ENCODE measurements at places on chromosomes 4 and X.
A peak's percentile ranks its signal among the peaks of the same experiment; 100 is the strongest.

DNA sequence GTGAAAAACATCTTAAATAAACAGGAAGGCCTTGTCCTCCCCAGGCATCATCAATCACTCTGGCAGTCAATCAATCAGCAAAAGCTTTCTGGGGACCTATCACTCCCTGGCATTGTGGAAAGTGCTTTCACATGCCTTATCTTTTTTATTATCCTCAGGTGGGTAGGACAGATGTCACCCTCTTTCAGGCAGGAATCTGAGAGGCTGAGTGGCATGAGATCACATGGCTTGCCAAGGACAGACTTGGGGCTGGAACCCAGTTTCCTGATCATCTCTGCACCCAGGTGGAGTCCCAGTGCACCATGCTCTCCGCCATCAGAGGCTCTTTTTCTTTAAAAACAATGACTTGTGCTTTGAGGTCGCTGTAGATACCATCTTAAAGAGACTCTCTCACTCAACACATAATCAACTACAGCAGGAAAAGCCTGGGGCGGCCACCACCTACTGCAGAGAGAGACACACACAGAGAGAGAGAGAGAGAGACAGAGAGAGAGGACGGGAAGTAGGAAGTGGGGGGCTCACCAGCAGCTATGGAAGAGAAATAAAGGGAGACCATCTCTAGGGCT lies 282.7 kb downstream of the PTTG2 start:
- no peak for DNase-seq

GRCh38 chr4:137283737-137284136 lies 248.6 kb downstream of the PCDH18 start:
- DNase-seq: no peak

DNA sequence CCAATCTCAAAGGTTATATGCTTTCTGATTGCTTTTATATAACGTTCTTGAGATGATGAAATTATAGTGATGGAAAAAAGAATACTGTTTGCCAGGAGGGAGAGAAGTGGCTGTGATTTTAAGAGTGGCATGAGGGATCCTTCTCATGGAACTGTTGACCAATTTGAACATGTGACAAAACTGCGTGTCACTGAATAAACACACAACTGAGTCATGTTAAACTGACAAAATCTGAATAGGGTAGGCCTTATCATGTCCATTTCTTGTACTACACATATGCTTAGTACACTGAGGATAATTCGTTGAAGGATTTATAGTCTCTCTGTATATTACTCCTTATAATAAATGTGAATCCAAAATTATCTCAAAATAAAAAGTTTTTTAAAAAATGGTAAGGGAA lies 22.2 kb upstream of the HSPA4L start:
- DNase-seq: no peak

DNA sequence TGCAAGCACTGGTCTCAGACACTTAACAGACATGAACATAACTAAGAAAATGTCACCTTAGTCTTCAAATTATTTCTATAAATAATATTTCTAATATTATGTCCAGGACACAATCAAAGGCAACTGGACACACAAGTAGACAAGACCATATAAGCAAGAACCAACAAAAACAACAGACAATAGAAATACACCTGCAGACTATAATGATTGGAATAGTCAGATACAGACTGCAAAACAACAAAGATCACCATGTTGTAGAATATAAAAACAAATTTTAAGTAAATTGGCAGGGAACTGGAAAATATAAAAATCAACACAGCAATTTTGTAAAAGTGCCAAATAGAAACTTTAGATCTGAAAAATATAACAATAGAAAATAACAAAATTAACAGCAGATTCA lies 220.7 kb downstream of the CLCN4 start:
- no peak for DNase-seq

DNA sequence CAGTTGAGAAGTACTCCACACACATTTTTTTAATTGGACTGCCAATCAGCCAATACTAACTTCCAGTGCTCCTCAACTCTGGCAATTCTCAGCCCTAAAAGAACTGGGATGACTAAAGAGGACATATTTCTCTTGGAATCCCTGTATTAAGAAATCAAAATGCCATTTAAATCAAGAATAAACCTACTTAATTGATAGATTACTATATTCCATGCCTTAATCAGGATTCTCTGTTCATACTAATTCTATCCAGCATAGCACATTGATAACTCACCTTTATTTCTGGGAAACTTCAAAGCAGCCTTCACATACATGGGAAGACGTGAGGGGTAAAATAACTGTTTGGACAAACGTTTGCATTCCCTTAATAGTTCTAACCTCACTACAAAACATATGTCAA lies 93.0 kb upstream of the DKK2 start:
- no peak for DNase-seq

- no peak for DNase-seq
These were observed 858 bp downstream of the DMP1 start for GRCh38 chr4:87650938-87651337.

DNA sequence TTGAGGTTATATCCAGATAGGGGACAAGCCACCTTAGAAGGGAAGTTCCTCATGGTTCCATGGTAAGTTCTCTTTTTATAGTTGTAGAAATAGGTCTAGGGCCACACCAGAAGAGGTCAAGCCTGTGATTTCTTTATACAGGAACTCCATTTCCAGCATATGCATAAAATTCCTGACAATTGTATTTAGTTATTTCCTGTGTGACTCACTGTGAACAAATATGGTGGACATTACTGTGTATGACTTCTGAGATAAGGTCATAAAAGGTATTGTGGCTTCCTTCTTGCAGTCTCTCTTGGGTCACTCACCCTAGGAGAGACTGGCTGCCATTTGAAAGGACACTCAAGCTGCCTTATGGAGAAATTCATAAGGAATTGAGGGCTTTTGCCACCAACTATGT lies 2.2 kb upstream of the C4orf36 start:
- DNase-seq: no peak

DNA sequence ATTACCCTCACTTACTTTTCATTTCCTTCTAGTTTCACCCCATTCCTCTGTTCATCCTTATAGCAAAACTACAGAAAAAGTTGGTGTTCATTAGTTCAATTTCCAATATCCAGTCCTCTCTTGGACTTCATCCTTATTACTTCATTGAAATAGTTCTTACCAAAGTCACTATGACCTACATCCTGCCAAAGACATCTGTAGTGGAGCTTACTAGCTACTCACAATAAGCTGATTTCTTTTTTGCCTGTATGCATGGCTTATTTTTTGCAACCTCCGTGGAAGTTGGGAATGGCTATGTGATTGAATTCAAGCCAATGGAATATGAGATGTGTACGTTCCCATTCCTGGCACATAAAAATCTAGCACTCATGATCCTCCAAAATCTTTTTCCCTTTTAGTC lies 4.6 kb upstream of the CDKL2 start:
- DNase-seq: no peak

DNA sequence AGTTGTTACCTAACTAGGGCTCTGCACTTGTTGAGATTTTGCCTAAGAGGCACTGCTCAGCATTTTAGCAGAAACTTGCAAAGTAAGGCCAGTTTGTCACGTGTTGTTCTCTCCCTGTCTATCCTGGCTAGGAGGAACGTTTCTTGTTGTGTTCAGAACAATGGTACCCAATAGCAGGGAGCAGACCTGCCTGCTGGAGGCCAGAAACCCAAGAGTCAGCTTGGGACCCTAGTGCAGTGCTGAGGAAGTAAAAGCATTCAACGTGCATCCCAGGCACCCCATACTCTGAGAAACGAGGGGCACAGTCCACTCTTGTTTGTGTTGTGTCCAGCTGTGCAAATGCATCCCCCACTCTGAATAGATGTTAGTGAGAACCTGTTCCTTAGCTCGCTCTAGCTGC lies 42.4 kb downstream of the SOD3 start:
- no peak for DNase-seq

DNA sequence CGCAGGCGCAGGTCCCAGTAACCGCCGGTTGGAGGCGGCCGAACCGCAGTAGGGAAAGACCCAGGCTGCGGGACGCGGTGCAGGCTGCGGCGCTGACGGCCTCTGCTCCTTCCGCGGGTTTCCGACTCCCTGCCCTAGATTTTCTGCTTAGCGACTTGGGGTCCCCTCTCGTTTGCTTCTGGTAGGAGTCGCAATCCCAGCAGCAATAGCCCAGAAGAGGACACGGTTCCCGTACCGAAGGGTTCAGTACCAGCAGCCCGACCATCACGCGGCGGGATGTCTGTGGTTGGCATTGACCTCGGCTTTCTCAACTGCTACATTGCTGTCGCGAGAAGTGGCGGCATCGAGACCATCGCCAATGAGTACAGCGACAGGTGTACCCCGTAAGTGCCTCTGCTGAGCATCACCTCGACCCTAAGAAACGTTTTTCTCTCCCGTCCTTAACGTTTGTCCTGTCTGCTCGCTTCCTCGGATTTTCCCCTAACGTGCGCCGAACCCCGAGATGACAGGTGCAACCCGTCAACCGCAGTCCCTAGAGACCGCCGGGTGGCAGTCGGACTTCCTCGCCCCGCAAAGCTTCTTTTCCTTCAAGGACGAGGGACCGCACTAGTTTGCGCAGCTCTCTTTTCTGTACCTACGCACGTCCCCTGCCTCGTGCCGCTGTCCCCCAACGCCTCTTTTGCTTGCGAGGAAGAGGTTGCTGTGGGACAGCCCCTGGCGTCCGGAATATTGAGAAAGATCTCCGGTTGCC lies at the start of gene HSPA4L:
HSPA4L (plus strand) TSS at position 48 of the 751 bp plus-strand sequence; CDS start at position 277, 229 bp downstream.
- peak; percentile 17 for DNase-seq

- DNase-seq: peak; percentile 80
These were observed 2.1 kb downstream of the GAB3 start for GRCh38 chrX:154748712-154749339.

DNA sequence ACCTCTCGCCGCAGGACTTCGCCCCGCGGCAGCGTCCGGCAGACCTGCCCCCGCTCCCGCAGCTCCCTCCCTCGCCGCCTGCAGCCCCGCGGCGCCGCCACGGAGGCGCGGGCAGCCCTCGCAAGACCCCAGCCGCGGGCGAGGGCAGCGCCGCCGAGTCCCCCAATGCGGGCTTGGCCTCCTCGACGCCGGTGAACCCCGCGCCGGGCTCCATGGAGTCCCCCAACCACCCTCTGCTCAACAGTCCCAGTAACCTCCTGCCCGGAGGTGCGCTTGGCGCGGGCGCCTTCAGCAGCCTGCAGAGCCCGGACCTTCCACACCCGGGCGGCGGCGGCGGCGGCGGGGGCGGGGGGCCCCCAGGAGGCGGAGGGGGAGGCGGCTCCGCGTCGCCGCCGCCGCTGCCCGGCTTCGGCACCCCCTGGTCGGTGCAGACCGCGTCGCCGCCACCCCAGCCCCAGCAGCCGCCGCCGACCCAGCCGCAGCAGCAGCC lies 1.2 kb downstream of the CPEB2 start:
- DNase-seq: peak; percentile 47

GRCh38 chr4:118839221-118839927 lies 3.4 kb upstream of the SEC24D start:
- no peak for DNase-seq

DNA sequence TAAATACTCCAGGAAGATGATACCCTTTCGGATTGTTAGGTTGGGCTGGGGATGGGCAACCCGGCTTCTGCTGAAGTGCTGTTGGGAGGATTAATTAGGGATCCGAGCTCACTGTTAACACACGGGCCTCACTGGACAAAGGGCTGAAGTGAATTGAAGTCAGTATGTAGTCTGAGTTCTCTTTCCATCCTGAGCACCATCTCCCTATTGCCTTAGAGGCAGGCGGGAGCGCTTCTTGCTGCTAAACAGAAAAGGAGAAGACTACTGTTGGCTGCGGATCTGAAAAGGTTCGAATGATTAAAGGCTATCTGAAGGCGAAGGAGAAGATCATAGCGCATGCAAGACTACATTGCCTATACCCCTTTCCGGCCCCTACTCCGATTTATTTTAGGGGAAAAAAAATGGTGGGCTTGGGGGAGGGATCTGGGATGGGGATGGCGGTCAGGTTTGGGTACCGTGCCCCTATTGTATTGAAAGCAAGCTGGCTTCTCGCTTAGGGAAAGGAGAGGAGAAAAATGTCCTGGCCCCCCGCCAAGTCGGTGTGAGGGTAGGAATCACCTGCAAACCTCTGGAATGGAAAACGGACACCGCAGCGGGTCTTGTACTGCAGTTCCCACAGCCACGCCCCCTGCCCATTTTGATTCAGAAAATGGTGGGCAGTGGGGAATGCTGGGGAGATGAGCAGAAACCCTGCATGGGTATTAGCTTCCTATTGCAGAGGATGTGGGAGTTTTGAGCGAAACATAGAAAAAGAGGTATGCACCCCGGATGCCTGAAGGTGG lies 22.3 kb downstream of the MORF4L2 start:
- DNase-seq: no peak

GRCh38 chr4:84632092-84632491 lies 49.2 kb downstream of the CDS1 start:
- no peak for DNase-seq

GRCh38 chr4:139641218-139641617 lies 24.4 kb upstream of the MGST2 start:
- DNase-seq: no peak

GRCh38 chr4:147367891-147368290 lies 113.0 kb upstream of the EDNRA start:
- no peak for DNase-seq

DNA sequence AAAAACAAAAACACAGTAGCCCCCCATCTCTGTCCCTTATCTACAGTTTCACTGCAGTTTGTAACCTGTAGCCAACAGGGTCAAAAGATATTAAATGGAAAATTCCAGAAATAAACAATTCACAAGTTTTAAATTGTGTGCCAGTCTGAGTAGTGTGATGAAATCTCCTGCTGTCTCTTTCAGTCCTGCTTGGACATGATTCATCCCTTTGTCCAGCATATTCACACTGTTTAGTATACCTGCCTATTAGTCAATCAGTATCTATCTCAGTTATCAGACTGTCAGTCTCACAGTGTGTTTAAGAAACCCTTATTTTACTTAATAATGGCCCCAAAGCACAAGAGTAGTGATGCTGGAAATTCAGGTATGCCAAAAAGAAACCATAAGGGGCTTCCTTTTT lies 21.9 kb downstream of the CNOT6L start:
- no peak for DNase-seq

GRCh38 chr4:152306541-152306940 lies 229.4 kb downstream of the FBXW7 start:
- no peak for DNase-seq

- no peak for DNase-seq
These were observed 65.8 kb upstream of the SLC4A4 start for GRCh38 chr4:71272976-71273375.

DNA sequence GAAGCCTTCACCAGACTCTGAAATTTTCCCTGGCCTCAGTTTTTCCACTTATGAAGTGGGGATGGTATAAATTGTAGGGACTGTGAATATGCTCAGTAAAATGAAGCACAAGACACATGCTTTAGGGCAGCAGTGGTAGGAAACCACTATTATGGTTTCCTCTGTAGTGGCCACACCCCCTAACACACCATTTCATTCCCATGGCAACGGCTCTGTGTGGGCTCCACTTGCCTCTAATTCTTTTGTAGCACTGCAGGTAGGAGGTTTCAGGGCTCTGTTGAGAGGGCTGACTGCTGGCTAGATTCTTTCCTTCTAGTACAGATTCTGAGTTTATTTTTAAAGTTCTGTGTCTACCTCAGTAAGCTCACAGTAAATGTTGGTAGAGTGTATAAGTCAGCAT lies 3.5 kb upstream of the VMA21 start:
- DNase-seq: peak; percentile 82

DNA sequence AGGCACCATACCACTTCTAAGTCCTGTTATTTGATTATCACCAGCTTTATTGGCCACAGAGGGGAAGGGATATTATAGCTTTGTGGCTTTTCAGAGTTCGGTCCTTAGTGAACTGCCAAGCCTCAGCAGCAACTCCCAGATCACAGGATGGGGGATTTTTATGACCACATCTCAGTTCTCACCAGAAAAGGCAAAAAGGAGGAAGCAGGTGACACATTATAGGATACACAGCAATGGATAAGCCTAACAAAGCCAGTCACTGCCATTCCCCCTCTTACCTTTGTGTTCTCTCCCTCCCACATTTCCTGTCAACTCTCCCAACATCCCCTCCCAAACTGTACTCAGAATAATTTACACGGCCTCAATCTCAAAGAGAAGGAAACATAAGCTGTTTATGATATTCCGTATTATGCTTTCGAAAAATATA lies 142.8 kb downstream of the MGST2 start:
- DNase-seq: no peak
